ENCODE measurements at places on chromosomes 13 and 19.
A peak's percentile ranks its signal among the peaks of the same experiment; 100 is the strongest.

GRCh38 chr13:29564818-29565217 lies 30.7 kb downstream of the SLC7A1 start:
- no peak for DNase-seq

- no peak for DNase-seq
Measured at GRCh38 chr13:91684746-91685145, 286.3 kb downstream of the GPC5 start.

GRCh38 chr13:99225078-99225477 lies 24.4 kb downstream of the UBAC2 start:
- DNase-seq: no peak

DNA sequence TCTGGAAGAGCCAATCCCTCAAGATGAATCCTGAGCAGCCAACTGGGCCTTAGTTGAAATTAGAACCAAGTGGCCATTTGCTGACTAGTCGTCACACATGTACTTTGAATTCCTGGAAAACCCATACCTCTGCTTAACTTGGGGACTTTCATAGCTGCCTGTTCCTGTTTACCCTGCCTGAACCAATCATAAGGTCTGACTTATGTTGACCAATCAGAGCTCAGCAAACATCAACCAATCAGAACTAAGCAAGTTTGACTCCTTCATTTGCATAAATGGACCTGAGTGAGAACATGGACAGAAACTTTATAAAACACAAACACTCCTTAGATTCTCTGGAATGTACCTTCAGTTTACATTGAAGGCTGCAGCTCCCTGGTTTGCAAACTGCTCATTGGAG lies 50.8 kb downstream of the LATS2 start:
- no peak for DNase-seq

DNA sequence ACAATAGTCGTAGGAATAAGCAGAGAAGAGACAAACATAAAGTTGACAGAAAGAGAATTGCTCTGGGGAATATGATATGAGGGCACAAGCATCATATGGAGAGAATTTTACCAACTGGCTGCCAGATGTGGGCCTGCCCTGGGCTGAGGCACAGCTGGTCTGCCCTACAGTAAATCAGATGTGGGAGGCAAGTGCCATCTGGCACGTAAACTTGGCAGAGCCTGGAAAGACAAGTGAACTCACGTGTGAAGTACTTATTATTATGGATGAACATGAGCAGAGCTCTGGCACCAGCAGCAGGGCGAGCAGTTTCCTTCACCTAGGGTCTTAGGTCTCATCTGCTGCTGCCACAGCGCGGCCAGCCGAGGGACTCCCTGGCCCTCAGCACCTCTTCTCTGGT lies 20.6 kb downstream of the PCDH8 start:
- no peak for DNase-seq

DNA sequence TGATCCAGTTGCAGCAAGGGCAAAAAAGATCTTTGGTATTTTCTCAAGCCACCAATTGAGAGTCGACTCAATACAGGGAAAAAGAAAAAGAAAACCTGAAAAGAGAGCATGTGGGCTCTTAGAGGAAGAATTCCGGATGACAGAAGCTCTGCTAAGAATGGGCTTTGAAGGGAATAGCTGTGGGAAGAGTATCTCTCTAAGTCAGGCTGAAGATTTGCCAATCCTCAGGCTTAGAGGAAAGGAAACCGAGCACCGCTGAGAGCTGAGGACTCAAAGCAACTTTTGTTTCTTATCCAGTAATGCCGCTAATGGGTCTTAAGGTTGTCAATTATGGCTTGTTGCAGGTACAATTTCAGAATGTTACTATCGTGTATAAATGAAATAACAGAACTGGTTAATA lies 166.4 kb downstream of the EFNB2 start:
- no peak for DNase-seq

- DNase-seq: no peak
Measured at GRCh38 chr19:10450853-10451609, 30.7 kb downstream of the PDE4A start.

GRCh38 chr13:98401934-98402333 lies 175.0 kb downstream of the STK24 start:
- no peak for DNase-seq

DNA sequence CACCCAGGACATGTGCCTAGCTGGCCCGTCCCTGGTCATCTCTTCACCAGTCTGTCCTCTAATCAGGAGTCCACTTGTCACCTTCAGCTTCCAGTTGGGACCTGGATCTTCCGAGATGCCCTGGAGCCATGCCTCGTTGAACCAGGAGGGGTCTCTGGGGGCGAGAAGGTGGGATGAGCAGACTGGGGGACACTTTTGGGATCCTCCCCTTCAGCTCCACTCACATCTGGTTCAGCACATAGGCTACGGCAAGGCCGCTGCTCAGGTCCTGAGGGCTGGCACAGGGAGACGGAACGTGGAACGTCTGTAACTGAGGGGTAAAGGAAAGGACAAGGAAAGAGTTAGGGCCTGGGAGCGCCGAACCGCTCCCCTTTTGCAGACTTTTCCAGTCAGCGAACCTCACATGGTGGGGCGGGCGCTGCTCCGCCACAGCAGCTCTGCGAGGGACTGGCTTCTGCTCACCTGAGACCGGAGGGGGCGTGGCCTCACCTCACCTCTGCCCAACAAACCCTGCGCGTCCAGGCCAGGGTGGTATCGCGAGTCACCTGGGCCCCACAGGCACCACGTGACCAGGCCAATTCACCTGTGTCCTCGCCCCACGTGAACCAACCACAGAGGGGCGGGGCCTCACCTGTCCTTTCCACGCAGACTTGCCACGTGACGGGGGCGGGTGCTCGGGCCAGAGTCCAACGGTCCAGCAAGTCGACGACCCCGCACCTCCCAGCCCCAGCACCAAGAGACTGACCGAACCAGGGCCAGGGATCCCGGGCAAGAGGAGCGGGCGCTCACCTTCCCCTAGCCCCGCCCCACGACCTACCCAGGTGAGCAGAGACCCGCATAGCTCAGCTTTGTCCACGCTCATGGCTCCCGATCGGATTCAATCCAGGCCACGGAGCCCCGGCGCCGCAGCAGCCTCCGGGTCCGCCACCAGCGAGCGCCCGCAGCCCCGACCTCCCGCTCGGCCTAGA lies at the start of gene HOOK2:
Gene HOOK2, minus strand, starts transcription at position 965 of the 968 bp plus-strand sequence. Its CDS starts 103 bp downstream, at position 862.
- DNase-seq: peak; percentile 97

DNA sequence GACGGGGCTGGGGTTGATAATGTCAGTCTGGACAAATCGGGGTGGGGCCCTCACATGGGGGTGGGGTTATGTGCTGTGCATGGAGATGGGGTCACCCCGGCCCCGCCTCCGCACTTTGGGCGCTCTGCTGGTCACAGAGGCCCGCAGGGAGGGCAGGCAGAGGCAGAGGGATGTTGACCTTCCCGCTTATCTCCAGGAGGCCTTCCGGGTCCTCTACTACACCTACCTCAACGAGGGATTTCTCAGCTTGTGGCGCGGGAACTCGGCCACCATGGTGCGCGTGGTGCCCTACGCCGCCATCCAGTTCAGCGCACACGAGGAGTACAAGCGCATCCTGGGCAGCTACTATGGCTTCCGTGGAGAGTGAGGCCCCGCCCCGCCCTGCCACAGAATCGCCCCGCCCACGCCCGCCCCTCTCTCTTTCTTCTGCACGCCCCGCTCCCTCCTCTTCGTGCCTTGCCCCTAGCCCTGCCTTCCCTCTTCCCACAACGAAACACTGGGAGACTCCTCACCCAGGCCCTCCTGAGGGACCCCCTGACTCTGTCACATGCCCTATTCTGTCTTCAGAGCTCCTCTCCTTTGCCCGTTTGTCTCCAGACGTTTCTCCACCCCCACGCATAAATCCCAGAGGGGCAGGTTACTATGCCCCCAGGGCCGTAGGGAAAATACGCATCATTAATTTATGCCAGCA lies 32.8 kb downstream of the TMEM161A start:
- no peak for DNase-seq

- no peak for DNase-seq
Measured at GRCh38 chr13:97559030-97559429, 125.1 kb downstream of the RAP2A start.

DNA sequence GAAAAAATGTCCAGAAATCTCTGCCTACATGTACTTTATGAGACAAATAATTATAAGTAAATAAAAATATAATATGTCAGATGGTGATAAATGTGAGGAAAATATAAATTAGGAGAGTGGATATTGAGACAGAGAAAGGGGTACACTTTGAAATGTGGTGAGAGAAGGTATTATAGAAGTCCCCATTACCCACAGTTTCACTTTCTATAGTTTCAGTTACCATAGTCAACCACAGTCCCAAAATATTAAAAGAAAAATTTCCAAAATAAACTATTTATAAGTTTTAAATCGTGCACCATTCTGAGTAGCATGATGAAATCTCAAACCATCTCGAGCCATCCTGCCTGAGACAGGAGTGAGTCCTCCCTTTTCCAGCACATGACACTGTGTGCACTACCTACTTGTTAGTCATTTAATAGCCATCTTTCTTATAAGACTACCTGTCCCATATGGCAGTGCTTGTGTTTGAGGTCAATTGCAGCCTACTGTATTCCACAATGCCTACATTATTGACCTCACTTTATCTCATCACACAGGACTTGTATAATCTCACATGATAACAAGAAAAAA lies 653.7 kb downstream of the DACH1 start:
- no peak for DNase-seq

GRCh38 chr19:50465986-50466705 lies 10.2 kb upstream of the EMC10 start:
- no peak for DNase-seq

- no peak for DNase-seq
Measured at GRCh38 chr13:19952850-19953249, 5.7 kb upstream of the ZMYM2 start.

- no peak for DNase-seq
Measured at GRCh38 chr19:49530708-49531107, 2.9 kb downstream of the RCN3 start.

- no peak for DNase-seq
Measured at GRCh38 chr13:44140146-44140545, 233.5 kb upstream of the SERP2 start.

DNA sequence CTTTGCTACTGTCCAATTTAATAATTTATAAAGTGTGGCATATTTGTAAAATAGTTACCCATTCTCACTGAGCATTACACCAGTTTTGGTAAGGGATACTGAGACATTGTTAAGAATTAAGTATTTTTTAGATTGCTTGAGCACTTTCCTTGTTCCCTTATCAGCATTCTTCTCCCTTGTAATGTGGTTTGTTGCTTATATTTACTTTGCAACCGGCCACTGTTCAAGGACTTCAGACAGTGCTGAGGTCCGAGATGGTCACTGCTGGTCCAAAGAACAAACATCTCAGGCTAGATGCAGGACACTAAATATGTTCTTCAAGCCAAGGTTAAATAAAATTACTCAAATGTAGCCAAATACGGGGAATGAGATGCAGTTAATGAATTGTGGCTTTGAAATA lies 161.4 kb downstream of the TM9SF2 start:
- no peak for DNase-seq

DNA sequence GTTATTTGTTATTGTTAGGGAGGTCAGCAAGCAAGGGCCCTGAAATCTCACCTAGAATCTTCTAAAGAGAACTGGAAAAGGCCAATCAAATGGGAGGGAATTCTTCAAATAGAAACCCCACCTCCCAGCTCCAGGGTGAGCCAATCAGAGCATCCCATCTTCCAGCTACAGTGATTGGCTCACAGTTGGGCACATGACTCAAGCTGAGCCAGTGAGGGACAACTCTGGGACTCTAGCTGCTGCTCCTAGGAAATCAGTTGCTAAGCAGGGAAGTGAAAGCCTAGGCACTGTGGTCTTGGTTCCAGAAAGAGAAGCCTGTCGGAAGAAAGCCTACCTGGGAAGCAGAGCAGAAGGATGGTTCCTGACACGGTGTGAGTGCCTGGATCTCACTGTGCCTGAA lies 13.4 kb downstream of the TM6SF2 start:
- DNase-seq: no peak

- DNase-seq: no peak
Measured at GRCh38 chr13:21639561-21639960, 31.3 kb upstream of the FGF9 start.

DNA sequence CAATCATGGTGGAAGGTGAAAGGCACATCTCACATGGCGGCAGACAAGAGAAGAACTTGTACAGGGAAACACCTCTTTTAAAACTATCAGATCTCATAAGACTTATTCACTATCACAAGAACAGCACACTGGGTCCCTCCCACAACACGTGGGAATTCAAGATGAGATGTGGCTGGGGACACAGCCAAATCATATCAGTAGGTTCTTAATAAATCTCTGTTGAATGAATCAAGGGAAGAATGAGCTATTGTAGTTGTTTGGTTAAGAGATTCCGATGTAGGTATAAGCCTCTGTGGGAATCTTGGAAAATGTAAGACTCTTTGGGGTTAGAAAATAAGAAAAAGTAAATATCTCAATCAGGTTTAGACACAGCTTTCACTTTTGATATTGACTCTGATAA lies 400.2 kb downstream of the KCNRG start:
- DNase-seq: no peak

DNA sequence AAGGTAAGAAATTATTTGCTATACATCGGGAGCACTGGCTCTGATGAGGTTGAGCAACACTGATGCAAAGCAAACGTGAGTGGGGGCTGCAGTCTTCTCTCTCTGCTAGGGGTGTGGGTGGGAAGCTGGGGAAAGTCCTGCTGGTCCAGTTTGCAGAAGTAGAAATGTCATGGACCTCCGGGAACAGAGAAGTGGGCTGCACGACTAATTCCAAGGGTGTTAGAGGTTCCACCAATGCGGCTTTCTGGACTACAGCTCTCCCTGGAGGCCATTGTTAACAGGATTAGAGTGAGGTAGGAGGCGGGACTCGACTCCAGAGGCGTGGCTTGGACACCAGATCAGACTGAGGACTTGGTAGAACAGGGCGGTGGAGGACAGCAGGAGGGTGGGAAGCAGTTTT lies 5.7 kb upstream of the FBXO27 start:
- DNase-seq: no peak

- DNase-seq: no peak
Measured at GRCh38 chr19:52981329-52981728, 18.6 kb upstream of the ZNF816 start.

DNA sequence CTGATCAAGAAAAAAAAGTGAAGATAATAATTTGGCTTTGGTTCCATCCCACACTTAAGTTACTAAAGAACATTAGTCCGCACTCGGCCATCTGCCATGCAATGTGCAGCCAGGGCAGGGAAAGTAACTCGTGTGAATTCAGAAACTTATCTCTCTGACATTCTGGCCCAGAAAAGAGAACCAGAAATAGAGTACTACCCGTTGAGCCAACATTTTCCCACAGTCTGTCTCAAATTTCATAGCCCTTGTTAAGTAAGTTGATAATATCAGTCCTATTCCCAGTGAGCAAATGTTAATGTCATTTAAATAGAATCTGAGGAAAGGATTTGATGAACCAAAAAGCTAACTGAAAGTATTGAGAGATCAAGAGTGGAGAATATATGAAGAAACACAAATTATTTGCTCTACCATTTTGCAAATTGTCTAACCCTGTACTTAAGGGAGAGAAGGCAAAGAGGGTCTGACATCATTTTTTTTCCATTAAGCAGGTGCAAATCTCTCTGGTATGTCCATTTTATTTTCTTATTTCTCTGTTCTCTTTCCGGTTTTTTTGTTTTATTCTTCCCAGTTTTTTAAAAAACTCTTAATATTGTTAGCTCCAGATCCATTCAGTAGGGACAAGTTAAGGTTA lies 156.3 kb downstream of the NDFIP2 start:
- DNase-seq: no peak

GRCh38 chr13:23321535-23322241 lies 111.8 kb downstream of the SACS start:
- peak; percentile 26 for DNase-seq

GRCh38 chr13:75566658-75567057 lies 17.1 kb downstream of the UCHL3 start:
- DNase-seq: no peak

GRCh38 chr13:31790992-31791391 lies 51.7 kb downstream of the RXFP2 start:
- DNase-seq: no peak

Measured in keratinocyte (primary cell).